Suppressor macrophage treated with lipopolysaccharide for 1 hour (primary cell): ENCODE measurements at places on chromosomes 7 and 10.

DNA sequence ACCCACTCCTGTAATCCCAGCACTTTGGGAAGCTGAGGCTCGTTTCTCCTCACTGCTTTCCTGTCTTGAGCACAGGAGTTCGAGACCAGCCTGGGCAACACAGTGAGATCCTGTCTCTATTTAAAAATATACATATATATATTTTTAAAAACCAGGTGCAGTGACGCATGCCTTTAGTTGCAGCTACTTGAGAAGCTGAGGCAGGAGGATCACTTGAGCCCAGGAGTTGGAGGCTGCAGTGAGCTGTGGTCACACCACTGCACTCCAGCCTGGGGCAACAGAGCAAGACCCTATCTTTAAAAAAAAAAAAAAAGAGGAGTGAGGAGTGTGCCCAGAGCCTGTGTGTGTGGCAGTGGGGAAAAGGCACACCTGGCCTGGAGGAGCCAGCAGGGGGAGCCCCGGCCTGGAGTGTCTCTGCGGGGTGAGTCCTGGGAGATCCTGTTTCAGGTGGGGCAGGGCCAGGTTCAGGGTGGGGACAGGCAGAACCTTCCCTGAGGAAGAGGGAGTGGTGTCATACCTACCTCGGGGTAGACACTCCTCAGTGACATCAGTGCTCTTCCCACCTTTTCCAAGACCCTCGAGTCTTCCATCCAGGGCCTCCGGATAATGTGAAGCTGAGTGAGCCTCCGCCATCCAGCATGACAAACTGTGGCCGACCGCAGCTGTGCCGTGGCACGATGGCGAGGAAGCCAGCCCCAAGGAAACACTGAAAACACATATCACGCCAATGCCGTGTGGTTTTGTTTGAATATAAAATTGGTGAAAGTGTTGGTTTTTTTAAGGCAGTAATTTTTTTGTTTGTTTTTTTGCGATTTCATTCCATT is 9.0 kb upstream of the ARPC1B start:
- peak; percentile 64 for DNase-seq

DNA sequence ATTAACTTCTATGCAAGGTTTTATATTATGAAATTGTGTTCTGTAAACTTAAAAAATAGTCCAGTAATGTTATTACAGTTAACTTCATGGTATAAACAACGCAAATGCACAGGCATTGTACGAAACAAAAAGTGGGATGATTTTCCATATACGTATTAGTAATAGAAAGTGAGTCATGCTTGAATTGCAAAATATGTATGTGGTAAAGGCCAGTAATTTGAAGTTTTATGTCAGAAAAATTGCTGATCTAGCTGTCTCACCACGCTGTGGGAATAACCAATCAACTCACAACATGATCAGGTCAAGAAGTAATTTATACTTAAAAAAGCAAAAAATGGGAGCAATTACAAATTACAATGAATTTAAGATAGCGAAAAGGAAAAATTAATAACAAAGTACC is 37.0 kb upstream of the GLI3 start:
- DNase-seq: peak; percentile 74

DNA sequence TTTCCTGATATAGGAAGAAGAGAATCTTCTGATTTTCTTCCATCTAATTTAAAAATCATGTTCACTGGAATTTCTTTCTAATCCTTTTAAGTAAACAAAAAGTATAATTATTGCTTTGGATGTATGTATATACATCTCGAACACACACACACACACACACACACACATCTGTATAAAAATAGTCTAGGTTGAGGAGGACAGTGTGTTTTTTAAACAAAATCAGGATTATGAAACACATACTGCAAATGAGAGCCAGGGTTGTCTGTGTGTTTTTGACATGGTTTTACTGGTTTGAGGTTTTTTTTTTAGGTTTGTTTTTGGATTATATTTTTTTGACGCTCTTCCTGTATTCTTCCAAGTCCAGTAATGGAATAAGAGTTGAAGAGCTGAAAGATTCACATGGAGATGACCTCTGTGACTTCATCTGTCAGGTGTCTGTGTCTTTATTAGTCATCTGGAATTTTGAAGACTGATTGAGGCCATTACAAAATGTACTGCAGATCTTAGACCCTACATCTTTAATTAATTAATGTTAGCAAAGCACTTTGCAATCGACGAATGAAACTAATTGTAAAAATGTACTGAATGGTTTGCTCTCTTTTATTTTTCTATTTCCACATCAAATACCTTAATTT is 237.1 kb downstream of the SUGCT start:
- DNase-seq: no peak

DNA sequence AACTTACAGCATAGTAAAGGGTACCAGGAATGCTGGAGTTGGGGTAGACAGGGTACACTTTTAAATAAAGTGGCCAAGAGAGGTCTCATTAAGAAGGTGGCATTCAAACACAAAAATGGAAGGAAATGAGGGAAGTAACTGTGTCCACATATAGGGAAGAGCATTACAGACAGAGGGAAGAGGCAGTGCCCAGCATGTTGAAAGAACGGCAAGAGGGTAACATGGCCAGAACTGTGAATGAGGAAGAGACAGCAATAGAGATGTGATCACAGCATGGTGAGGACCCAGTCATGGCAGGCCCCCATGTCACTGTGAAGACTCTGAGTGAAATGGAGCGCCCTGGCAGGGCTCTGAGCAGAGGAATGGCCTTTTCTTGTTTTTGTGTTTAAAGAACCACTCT is 35.1 kb upstream of the ZNRF2 start:
- DNase-seq: peak; percentile 72

DNA sequence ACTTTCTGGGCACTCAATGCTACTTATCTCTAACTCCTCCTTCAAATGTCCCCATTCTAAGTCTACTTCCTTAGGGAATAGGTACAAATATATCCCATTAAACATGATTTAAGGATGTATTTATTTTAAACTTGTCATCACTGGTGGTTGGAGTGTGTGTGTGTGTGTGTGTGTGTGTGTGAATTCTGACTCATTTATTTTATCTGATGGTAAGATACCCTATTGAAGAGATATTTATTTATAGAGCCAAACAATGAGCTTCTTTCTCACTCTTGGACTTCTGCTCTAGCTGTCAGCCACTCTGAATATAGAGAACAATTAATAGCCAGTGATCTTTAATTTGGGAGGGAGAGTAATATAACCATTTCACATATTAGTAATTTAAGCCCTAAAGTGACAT is 17.8 kb upstream of the MAGI2 start:
- DNase-seq: no peak

- DNase-seq: no peak
Observed at GRCh38 chr10:120989996-120990598, 138.9 kb downstream of the WDR11 start.
